ENCODE measurements at places on chromosomes 12 and 14.

DNA sequence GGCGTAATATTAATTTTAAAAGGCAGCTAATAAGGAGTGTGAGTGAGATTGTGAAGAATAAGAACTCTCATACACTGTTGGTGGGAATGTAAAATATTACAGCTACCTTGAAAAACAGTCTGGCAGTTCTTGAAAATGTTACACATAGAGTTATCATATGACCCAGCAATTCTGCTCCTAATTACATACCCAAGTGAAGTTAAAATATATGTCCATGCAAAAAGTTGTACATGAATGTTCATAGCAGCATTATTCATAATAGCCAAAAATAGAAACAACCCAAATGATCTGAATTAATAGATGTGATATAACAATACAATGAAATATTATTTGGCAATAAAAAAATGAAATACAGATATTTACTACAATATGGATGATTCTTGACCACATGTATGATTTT is 68.2 kb downstream of the RASSF8 start:
- no peak for DNase-seq

DNA sequence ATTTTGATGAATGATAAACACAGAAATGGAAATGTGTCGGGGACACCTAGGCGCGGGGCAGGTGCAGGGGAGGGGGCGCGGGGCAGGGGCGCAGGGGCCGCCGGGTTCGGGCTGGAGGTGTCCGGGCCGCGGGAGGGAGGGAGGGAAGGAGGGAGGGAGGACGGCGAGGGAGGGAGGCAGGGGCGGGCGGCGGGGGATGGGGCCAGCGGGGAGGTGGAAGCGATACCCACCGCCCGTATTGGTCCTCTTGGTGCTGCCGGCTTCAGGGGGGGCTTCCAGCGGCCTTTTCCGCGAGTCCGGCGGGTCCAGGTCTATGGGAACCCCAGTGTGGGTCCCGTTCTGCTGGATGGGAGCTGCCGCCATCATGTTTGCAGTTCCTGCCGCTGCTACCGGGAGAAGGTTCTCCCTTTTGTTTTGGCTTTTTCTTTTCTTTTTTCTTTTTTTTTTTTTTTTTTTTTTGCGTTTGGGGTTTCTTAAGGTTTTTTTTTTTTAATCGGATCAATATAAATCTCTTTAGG is 703 bp downstream of the NOVA1 start:
- DNase-seq, result peak; percentile 10

DNA sequence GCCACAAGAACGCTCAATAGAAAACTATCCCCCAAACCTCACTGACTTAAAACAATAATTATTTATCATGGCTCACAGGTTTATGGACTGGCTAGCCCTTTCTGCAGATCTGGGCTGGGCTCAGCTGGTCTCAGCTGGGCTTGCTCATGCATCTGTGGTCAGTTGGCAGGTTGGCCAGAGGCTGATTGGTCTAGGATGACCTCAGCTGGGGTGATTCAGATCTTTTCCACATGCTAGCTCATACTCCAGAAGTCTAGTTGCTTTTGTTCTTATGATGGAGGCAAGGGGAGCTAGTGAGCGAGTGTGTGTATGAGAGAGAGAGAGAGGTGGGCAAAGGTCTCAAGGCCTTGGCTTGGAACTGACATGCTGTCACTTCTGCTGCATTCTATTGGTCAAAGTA is 181.2 kb upstream of the NRXN3 start:
- no peak for DNase-seq

DNA sequence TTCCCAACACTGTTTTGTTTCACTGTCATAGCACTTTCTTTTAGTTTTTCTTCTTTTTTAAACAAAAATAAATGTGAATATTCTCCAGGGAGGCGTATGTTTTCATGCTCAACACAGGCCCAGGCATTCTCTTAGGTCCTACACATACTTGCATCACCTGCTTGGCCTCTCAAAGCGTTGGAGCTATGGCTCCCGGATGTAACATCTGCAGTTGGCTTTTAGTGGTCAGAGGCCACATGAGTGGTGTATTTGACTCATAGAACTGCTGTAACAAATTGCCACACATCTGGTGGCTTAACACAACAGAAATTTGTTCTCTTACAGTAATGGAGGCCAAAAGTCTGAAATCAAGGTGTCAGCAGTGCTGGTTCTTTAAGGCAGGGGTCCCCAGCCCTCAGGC is 44.6 kb upstream of the VRK1 start:
- no peak for DNase-seq

DNA sequence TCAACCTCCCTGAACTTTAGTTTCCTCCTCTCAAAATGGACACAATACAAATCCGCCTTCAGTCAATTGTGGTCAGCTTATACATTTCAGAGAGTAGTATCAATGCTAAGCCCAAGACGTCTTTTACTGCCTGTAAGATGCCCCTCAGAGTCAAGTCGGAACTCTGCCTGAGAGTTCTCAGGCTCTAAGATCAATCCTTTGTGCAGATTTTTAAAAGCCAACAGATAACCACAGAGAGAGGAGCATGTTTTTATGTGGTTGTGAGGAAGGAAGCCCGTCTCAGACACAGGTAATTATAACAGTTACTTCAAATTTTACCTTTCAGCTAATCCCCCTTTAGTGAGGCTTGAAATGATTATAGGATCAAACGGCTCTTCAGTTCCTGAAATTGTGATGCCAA is 91.6 kb downstream of the HELB start:
- DNase-seq, result no peak

GRCh38 chr12:128969480-128970055 is 116.3 kb downstream of the GLT1D1 start:
- no peak for DNase-seq

DNA sequence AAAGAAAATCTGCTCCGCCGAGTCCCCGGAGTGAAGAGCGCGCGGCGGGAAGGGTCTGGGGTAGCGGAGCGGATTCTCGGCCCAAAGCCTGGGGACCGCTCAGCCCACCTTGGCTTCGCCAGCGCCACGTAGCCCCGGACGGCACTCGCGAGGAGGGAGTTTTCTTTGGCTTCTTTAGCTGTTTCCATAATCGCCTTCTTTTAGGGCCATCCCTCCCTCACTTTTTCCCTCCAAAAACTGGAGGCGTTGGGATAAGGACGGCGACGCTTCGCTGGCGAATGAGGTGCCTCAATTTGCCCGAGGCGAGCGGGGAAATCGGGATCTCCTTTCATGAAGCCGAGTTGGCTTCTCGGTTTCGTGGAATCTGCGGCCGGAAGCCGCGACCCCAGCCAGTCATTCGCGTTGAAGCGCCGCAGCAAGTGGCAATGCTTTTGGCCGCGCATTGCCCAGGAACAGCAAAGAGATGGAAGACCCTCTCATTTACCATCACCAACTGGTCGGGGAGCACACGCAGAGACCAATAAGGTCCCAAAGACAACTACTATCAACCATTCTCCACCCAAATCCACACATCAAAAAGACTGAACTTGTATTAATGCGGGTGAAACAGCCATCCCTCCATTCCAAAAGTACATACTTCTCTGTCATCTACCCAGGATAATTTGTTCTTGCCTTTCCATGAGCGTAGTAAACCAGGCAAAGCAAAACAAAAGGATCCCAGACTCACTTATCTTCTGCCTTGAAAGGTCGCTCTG is 8.4 kb upstream of the SIX1 start:
- no peak for DNase-seq

DNA sequence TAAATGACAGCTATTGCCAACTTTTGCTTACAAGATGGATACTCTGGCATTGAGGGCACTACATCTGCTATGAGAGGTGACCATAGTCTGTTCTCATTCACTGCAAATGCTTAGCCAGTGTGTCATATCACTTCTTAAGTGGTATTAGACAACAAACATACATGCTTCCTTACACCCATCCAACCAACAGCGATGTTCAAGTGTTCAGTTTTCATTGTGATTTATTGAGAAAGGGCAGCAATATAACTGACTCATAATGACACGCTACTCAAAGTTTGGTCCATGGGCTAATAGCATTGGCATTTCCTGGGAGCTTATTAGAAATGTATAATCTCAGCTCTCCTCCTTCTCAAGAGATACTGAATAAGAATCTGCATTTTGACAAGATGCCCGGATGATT is 181.7 kb downstream of the NPAS3 start:
- no peak for DNase-seq

DNA sequence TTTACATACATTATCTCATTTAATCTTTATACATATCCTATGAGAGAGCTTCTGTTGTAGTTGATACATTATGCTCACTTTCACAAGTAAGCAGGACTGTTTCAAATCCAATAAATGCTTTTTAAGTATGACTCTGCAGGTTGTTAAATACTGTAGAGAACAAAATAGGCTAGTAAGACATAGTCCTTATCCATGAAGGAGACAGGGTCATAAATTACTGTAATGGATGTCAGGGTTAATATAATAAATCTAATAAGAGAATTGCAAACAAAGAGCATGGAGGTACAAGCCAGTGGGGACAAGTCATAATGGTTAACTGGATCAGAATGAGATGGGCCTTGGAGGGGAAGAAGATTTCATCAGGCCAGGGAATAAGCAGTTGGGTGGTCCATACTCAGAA is 303.8 kb upstream of the RGS6 start:
- DNase-seq, result no peak

- no peak for DNase-seq
These were observed 41.4 kb upstream of the NINJ2 start for GRCh38 chr12:704516-705242.

DNA sequence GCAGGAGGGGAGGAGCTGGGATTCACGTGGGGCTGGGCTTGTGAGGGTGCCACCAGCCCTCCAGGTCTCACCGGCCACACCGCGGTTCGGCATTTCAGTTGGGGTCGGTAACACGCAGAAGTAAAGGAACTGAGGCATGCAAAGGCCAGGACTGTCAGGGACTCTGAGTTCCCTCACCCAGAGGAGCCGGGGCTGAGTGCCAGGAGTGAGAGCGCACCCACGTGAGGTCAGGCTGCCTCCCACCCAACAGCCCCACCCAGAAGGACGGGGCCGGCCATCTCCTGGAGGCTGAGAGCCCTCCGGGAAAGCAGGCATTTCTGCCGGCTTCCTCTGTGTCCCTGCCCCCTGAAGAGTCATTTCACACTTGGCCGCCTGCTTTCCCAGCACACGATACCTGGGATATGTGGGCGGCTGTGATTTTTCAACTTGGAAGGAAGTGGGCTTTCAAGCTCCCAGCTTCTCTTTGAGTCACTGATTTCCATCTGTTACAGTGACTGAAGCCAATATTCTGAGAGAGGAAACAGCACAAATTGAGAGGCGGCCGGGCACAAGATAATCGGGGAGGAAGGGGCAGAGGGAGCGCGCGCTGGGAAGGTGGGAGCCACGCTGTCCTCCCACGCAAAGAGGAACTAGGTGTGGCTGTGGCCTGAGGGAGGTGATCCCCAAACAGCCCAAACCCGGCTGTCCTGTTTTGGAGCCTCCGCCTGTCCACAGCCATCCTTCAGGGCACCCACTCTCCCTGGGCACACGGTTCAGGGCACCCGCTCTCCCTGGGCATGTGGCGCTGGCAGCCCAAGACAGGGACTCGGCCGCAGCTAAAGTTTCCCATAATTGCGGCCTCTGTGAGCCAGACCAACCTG is 19.0 kb downstream of the GALNT9 start:
- DNase-seq, result no peak

DNA sequence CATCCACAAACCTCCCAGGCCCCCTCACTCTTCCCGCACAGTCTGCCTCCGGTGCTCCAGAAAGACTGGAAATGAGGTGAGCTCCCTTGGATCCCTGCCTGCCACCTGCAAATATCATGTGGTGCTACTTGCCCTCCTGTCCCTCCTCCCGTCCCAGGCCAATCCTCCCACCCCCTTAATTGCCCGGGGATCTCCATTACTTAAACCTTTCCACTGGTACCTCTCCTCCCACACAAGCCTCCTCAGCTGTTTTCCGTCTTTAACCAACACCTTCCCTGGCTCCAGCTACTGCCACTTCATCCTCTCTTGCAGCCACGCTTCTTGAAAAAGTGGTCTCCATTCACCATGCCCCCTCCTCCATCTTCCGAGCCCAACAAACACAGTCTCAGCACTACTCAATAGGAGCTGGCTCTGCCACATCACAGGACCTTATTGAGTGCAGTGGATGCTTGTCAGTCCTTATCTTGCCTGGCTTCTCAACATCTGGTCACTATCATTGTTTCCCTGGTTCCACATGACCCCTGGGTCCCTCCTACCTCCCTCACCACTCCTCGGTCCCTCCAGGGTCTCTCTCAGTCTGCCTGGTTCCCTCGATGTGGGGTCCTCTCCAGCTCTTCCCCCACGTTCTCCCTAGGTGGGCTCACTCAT is 11.5 kb downstream of the FAIM2 start:
- DNase-seq, result no peak

- DNase-seq, result no peak
These were observed 507 bp upstream of the CD9 start for GRCh38 chr12:6199531-6200255.

- DNase-seq, result no peak
These were observed 46.4 kb downstream of the STXBP6 start for GRCh38 chr14:25003537-25003936.

DNA sequence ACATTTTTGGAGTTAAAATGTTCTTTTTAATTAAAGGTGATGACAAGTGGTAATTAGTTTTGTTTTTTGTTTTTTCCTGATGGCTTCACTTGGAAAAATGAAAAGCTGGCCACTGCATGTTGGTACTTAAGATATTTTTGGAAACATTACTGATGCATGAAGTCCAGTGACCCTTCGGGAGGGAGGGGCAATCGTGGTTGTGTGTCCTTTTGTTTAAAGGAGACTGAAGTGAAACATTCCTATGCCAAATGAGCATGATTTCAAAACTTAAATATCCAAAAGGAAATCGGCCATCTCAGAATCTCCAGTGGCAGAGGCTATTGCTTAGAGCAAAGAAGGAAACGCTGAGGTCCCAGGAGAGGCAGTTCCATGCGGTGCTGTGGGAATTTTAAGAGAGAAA is 20.1 kb downstream of the LTBP2 start:
- DNase-seq, result no peak

- DNase-seq, result no peak
These were observed 11.9 kb downstream of the MYH6 start for GRCh38 chr14:23396126-23396525.

DNA sequence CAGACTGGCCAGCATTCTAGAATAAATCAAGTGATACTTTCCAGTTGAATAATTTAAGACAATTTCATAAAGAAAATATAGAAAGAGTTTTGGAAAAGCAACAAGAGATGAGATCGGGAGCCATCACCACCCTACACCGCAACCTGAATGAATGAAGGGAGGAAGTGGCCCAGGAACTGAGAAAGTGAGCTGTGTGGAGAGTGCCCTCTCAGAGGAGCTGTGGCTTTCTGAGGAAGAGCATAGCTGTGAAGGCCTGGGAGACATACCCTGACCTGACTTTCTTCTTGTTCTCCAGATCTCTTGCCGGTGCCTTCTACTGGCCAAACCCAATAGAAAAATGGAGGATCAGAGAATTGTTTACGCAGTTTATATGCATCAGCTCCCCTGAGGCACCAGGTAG is 79.3 kb upstream of the TSPAN8 start:
- no peak for DNase-seq

- DNase-seq, result no peak
These were observed 34.0 kb downstream of the TUNAR start for GRCh38 chr14:95910628-95911027.
